GM12878 (cell line): ENCODE measurements at places on chromosomes 4 and X. TPM values are rescaled to one million over a fixed set of nuclear protein-coding genes. Genes with fewer than 3 reads are reported as not detected.

DNA sequence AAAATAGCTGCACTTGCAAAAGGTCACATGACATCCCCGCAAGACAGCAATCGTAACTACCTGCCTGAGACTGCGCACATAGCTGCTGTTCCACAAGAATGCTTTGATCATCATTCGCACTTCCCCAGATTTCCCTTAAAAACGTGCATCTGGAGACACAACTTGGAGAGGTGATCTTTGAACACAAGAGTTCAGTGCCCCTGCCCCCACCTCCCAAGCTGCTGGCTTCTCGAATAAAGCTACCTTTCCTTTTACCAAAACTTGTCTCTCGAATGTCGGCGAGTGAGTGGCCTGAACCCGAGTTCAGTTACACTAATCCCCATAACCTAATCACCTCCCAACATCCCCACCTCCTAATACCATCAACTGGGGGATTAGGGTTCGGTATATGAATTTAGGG is 14.4 kb upstream of the MRFAP1 start:
- no peak for DNase-seq

- DNase-seq = no peak
Observed at GRCh38 chrX:72430405-72430968, 124.8 kb upstream of the CITED1 start.

GRCh38 chr4:99710020-99710419 is 52.4 kb upstream of the C4orf54 start:
- no peak for DNase-seq

The AFF1 gene
- 18.0 and 24.0 TPM in 2 replicates for polyA plus RNA-seq

GRCh38 chr4:56271131-56271530 is 116.2 kb downstream of the AASDH start:
- no peak for DNase-seq

The HTRA3 gene
- polyA plus RNA-seq = 0.06 TPM in 1 of 2 replicates, not detected in the other

The NR0B1 gene
- not detected in 2 replicates for polyA plus RNA-seq

The HS6ST2 gene
- polyA plus RNA-seq = not detected in 2 replicates

The GPC4 gene
- polyA plus RNA-seq = 0.06 and 0.14 TPM in 2 replicates
